ENCODE measurements at places on chromosomes 2 and 18.

GRCh38 chr2:127176371-127177311 lies 43.5 kb downstream of the CYP27C1 start:
- DNase-seq = no peak

DNA sequence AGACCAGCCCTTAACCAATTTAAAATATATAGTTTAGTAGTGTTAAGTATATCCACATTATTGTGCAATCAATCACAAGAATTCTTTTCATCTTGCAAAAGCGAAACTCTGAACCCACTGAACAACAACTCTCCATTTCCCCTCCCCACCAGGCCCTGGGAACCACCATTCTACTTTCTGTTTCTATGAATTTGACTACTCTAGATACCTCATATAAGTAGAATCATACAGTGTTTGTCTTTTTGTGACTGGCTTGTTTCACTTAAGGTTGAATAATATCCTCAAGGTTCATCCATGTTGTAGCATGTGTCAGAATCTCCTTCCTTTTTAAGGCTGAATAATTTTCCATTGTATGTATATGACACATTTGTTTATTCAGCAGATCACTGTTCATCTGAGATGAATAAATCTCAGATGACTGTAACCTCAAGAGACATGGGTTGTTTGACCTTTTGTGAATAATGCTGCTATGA lies 8.1 kb upstream of the SOS1 start:
- peak; percentile 54 for DNase-seq

GRCh38 chr2:218708086-218708485 lies 2.5 kb upstream of the TTLL4 start:
- DNase-seq = no peak

GRCh38 chr18:48808476-48808875 lies 142.3 kb downstream of the SMAD7 start:
- DNase-seq = no peak

- no peak for DNase-seq
These were observed 11.2 kb upstream of the SH3RF3 start for GRCh38 chr2:109117780-109118179.

DNA sequence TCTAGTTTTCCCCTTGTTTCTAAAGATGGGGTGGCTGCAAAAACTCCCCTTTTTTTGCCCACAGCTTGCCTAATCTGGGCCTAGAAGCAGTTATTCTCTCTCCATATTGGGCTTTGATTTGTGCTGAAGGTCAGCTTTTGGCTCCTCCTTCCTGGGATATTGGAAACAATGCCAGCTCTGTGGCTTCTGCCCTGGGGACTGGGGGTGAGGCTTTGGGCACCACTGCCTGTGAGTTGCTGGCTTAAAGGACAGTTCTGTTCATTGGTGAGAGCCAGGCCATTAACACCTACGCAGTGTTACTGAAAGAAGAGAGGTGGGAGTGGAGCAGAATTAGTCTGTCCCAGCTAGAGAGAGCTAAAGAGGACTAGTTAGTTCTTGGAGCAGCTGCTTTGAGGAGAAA lies 4.3 kb downstream of the UBXN2A start:
- no peak for DNase-seq

DNA sequence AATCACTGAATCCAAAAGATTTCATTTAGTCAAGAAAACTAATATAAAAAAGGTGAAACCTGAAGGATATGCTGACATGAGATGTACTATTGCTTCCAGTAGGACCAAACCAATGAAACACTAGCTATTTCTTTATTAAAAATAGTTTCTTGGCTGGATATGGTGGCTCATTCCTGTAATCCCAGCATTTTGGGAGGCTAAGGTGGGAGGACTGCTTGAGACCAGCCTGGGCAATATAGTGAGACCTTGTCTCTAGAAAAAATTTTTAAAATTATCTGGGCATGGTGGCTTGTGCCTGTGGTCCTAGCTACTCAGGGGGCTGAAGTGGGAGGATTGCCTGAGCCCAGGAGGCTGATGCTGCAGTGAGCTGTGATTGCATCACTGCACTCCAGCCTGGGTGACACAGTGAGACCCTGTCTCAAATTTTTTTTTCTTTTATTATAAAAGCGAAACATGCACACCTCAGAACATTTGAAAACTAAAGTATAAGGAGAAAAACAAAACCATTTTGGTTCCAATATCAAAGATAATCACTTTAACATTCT lies 266.2 kb downstream of the TGIF1 start:
- DNase-seq = no peak

- DNase-seq = no peak
These were observed 585.0 kb upstream of the CHAC2 start for GRCh38 chr2:53182601-53183000.

DNA sequence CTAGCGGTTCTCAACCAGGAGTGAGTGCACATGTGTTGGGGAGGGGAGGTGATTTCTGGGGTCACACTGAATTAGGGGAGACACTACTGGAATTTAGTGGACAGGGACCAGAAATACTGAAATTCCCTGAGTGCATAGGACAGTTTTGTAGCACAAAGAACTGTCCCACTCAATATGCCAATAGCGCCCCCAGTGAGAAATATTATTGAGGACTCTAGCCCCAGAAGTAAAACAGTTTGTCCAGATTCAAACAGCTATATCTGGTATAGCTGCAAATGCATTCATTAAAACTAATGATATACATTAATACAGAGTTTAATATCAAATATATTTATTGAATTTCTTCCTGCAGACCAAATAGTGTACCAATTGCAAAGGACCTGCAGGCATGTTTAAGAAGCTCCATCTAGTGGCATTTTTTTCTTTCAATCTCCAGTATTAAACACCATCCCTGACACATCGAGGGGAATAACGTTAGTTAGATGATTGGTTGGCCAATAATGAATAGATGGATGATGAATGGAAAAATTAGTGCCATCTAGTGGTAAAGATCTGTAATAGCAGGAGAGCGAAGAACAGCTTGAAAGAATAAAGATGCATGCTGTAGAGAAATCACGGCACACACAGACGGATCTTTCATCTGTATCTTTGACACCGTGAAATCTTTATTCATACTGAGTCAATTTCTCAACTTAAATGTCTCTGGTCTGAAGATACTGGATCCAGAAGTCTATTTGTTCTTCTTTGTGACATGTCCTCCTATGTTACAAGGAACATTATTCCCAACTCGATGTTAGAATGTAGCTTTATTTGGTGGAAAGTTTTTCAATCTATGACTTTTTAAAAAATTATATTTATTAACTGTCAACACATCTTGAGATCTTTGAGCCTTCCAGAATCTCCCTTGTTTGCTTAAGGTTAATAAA lies 62.5 kb downstream of the DHRS9 start:
- DNase-seq = no peak

- DNase-seq = no peak
These were observed 279.2 kb downstream of the GALR1 start for GRCh38 chr18:77528872-77529271.

GRCh38 chr2:150165988-150166312 lies 321.5 kb downstream of the RND3 start:
- DNase-seq = no peak

DNA sequence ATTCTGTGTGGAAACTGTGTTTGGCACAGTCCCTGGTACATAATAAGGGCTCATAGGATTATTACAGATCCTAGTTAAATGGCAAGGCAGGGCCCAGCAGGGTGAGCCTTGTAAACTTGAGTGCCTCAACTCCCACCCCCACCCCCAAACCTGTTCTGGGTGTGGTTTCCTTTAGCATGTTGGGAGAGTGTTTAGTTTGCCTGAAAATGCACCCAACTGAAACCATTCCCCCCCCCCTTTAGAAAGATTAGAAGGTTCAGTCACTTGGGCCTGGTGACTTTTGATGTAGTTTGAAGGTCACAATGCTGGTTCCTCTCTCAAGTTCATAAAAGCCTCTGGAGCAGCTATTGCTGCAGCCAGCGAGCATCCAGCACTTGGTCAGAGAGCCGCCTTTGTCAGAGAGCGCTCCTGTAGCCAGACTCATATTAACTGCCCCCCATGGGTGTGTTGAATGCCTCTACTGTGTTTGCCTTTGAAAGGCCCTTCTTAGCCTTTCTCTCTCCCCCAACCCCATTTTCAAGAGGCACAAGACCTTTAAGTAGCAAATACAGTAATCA lies 113.7 kb downstream of the SPTBN1 start:
- DNase-seq = no peak

DNA sequence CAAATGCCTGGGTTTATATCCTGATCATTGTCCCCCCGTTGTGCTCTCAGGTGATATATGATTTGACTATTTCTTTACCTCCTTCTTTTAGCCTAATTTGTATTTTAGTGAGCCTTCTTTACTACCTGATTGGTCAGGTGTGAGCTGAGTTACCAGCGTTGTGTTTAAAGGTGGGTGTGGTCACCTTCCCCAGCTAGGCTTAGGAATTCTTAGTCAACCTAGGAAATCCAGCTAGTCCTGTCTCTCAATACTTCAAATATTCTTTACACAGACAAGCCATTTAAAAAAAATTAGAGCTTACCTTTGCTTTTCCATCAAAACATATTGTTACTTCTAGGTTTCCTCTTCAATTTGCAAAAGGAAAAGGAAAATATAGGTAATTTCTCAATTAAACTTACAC lies 30.2 kb downstream of the KYNU start:
- no peak for DNase-seq

- DNase-seq = no peak
These were observed 72.9 kb downstream of the TMX3 start for GRCh38 chr18:68642003-68642402.

GRCh38 chr2:240293557-240294461 lies 141.7 kb upstream of the GPC1 start:
- no peak for DNase-seq

GRCh38 chr18:8450013-8450412 lies 159.2 kb upstream of the RAB12 start:
- no peak for DNase-seq

Measured in stimulated activated CD8-positive, alpha-beta memory T cell treated with anti-CD3 and anti-CD28 coated beads, Interleukin-4, amount 100 ng/mL, for 24 hours (primary cell).